ENCODE measurements at places on chromosomes 4 and X. TPM values are rescaled to one million over a fixed set of nuclear protein-coding genes. Genes with fewer than 3 reads are reported as not detected.

GRCh38 chr4:139988863-139989765 lies 164.9 kb downstream of the MAML3 start:
- peak; percentile 63 for DNase-seq

DNA sequence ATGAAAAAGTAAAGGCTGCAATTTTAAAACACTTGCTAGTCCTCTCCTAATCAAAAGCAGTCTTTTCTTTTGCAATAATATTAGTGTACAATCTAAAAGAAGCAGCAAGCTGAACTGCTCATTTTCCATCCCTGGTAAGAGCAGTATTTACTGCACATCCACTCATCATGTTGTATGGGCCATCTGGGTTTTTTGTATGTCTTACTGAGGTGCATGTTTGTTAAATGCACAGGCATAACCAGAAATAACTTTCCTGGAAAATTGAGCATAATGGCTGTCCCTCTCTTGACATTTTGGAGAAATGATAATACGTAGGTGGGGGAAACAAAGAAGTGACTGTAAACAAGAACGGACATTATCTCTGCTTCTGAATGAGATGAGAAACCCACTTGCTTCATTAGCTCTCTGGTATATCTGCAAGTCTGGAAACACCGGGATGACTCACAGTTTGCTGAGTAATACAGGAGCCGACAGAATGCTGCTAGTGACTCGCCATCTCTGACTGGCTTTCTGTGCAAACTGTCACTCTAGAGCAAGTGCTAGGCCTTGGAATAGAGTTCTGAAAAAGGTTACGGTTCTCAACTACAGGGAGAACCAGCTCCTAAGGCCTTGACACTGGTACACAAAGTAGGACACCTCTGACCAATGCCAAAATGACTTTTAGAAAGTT lies 85.7 kb upstream of the MTM1 start:
- no peak for DNase-seq

GRCh38 chr4:74327762-74328161 lies 19.5 kb downstream of the EPGN start:
- DNase-seq = no peak

- DNase-seq = no peak
Observed at GRCh38 chr4:20251796-20252655, at the start of gene SLIT2. TSS of gene SLIT2 (plus strand) at chr4:20251905. CDS start at chr4:20253816, 1,911 bp downstream.

GRCh38 chrX:10597871-10598270 lies 22.5 kb downstream of the MID1 start:
- DNase-seq = peak; percentile 75

DNA sequence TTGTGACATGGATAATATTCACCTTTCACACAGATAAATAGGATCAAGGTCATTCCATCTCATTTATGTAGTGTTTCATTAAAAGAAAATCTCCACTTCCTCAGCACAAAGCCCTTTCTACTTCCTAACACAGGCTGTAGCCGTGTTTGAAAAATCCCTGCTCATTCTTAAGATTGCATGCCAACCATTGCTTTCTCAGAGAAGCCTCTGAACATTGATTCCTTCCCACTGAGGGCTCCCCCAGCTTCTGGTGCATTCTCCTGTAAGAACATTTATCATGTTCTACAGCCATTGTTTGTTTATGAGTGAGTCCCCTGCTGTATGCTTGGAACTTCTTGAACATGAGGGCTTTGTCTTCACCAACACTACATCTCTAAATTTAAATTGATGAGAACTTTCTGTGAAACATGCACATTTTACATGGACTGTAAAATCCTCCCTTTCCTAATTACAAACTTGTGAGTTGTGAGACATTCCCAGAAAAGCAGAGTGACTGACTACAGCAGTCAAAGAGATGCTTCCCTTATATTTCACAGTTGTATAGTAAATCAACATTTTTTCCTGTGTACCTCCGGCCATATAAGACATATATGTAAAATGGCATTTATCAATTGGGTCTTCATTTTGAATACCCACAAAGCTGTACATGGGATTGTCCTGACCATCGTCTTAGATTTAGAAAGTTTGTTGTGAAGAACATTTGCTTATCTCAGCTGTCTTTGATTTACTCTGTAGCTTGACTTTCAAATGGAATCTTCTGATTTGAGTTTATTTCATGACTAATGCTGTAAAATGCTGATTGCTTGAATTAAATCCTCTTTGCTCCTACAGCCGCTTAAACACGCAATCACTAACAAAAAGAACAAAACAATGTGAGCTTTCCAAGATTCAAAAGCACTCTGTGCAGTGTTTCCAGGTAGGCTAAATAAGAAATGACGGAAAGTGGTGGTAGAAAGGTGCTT lies 600.5 kb upstream of the SLIT2 start:
- no peak for DNase-seq

DNA sequence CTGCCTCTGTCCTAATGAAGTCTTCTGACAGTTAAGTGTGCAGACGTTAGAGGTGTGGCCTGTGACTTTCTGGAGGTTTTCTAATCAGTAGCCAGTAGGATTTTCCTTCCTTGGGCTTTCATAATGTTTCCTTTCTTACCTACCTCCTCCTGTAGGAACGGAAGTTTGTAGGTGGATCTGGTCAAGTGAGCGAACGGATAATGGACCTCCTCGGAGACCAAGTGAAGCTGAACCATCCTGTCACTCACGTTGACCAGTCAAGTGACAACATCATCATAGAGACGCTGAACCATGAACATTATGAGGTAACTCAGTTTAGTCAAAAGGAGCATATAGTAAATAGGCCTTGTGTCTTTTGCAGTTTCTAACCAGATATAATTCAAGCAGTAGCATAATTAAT lies 75.0 kb downstream of the MAOA start:
- DNase-seq = no peak

DNA sequence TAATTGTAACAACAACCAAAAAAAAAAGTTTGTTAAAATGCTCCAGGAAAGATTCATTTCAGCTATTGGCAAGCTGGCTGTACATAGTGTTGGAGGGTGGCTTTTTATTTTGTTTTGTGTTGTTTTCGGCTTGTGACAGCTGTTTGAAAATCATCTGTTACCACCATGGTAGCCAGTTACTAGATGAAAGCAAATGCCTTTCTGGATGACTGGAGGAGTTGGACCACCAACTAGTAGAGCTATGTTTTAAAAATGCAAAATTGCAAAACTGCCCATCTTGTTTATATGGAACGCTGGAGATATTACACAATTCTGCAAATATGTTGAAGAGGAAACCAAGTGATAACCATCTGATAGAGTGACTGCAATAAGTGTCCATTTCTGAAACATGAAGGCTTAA lies 53.2 kb upstream of the TNIP3 start:
- no peak for DNase-seq

GRCh38 chr4:38075370-38076152 lies 115.4 kb downstream of the PTTG2 start:
- DNase-seq = no peak

DNA sequence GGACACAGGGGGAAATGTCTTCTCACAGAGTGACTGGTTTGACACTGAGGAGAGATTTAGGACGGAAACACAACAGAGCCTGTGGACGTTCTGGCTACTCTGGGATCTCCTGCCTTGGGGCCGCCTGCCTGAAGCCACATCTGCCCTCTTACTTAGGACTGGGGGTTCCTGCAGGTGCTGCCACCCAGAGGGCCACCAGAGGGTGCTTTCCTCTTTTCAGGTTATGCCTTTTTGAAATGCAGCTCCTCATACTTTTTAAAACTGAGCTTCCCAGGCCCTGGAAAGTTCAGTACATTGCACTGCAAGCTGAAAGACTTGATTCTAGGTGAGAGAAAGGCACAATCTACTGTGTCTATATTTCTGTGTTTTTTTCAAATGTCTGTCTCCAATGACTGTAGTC lies 92.2 kb upstream of the PGRMC2 start:
- DNase-seq = peak; percentile 93

- no peak for DNase-seq
Observed at GRCh38 chr4:7632341-7632740, 197.6 kb upstream of the PSAPL1 start.

DNA sequence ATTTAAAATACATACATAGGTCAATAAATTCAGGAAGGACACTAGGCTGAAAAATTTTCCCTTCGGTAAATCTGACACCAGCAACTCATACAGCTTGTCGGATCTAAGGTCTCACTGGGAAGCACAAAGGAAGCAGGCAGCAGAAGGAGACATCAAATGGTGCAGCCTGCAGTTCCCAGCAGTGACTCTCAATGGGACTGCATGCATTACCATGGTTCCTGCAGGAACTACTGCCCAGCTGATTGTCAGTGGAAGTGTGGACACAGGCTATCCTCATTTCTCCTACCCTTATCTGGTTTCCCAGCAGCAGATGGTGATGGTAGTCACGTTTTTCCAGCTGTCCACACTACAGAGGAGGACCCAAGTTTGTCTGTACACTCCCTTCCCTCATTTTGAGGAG lies 113.3 kb downstream of the PPP1R2C start:
- no peak for DNase-seq

DNA sequence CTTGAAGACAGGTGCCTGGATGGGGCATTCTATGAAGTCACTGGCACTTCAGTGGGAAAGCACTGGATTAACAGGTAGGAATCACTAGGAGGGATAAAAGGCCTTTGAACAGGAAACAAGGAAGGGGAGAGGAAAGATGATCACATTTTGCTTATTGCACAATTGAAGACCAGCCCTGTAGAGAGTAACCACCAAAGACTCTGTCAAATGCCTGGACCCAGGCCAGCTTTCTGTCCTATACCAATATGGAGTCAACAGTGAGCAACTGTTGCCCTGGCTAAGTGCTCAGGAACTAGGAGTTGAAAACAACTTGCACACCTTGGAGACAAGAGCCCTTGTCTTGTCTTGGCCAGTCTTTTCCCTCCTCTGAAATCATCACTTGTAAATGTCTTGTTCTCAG lies 14.1 kb upstream of the RTL3 start:
- DNase-seq = no peak

DNA sequence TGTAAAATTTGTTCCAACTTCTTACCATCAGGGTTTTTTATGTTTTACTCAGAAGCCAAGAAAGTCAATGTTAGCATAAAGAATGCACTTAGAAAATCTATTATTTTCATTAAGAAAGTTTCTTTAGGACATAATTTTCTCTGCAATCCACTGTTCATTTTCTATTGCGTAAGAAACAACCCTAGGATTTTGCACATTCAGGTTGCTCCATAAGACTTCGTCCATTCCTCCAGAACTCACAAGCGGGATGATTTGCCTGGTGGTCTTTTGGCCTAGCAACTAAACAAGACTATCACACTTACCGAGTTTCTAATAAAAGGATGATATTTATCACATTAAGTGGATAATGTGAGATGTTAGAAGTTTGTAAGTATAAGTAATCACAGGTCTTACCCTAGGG lies 376.3 kb upstream of the INTU start:
- no peak for DNase-seq

DNA sequence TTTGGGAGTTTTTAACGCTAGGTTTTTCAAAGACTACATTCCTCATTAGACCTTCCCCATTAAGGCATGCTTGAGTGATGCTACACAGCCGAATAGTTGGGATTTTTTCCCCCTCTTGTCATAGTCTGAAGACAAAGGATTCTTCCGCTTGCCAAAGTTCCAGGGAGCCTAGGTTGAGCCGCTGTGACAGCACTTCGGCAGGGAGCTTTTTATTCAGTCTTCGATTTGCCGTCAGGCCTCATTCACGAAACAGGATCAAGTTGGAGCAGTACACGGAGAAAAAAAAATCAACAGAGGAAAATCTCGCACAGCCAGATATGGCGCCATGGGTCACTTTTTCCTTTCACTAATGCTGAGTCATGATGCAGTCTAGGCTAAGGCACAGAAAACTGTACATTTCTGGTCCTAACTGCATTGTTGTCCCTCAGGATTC lies 24.3 kb downstream of the SHROOM3 start:
- DNase-seq = no peak

DNA sequence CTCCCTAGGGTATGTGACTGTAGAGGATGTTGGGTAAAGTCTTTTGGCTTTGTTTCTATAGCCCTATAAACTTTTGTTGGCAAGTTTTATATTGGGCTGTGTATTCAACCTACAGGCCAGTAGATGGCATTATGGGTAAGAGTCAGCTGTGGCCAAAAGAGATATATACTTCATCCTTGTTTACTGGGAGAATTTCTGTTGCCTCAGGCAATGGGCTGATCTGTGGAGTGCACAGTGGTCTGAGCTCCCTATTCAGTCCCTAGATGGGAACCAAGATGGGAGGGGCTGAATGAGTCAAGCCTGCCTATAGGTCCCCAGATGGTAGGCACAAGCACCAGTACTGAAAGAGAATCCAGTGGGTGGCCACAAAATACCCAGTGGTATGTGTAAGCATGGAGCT lies 580.6 kb downstream of the EPHA5 start:
- DNase-seq = no peak

GRCh38 chr4:130025701-130026100 lies 929.7 kb downstream of the C4orf33 start:
- peak; percentile 34 for DNase-seq

DNA sequence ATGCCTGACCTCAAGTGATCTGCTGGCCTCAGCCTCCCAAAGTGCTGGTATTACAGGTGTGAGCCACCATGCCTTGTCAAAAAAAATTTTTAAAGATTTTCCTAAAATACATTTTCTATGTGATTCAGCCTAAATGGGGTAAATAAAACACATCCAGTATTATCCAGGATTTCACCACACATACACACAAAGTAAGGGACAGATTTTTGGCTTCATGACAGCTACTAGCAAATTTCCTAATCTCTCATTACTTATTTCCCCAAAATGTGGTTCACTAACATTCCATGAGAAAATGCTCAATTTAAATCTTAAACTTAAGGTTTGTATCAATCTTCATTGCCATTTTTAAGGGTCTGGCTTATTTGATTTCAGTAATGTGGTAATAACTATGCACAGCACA lies 348.5 kb upstream of the INTU start:
- no peak for DNase-seq

DNA sequence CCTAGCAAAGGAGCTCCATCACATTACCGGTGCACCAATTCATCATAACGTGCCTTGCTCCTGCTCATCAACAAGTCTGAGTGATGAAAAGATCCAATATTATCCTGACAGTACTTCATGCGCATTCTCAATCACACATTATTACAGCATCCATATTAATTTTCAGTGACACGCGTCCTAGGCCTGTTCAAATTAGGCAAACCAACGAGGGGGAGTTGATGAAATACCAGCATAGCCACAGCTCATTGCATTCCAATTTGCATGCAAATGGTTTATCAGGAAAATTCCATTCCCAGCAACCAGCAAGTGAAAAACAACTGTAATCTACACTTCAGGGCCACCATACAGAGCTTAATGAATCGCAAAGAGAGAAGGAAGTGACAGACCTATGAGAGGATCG lies 236.9 kb downstream of the DCLK2 start:
- DNase-seq = no peak

DNA sequence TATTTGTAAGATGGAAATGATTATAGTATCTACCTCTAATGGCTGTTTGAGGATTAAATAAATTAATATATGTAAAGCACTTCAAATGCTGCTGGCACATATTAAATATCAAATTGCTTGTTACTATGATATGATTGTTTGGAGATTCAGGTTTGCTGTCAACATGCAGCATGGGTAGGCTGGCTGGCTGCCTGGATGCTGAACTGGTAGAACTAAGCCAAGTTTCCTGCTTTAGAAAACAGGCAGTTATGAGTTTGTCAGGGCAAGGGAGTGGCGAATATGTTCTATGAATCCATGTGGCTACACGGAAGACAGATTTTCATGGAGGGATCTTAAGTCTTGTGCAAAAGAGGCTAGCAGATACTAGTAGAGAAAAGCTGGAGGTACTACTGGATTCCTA lies 239.6 kb downstream of the GBA3 start:
- no peak for DNase-seq

The IL3RA gene
- not detected for total RNA-seq

The SLC9B1 gene
- 1.4 TPM for total RNA-seq

The APLN gene
- total RNA-seq = not detected

The CT45A5 gene
- total RNA-seq = not detected

The TMEM271 gene
- total RNA-seq = not detected

The UGT2B15 gene
- total RNA-seq = not detected

The TCEAL6 gene
- total RNA-seq = not detected

The UCHL1 gene
- not detected for total RNA-seq

The CLGN gene
- total RNA-seq = not detected

The CHM gene
- total RNA-seq = 37.0 TPM
